ENCODE measurements at places on chromosomes 6 and 20. TPM values are rescaled to one million over a fixed set of nuclear protein-coding genes. Genes with fewer than 3 reads are reported as not detected.
A peak's percentile ranks its signal among the peaks of the same experiment; 100 is the strongest.

GRCh38 chr6:30719356-30719755, 796 bp upstream of the TUBB start:
- no peak for DNase-seq

- no peak for DNase-seq
Measured at GRCh38 chr6:153525998-153526397, 394.9 kb upstream of the RGS17 start.

GRCh38 chr6:141946502-141946901, 186.2 kb upstream of the GJE1 start:
- no peak for DNase-seq

- DNase-seq, result no peak
Measured at GRCh38 chr6:131883016-131883415, 68.2 kb downstream of the CCN2 start.

- DNase-seq, result peak; percentile 70
Measured at GRCh38 chr6:31083742-31084354, 28.5 kb downstream of the C6orf15 start.

DNA sequence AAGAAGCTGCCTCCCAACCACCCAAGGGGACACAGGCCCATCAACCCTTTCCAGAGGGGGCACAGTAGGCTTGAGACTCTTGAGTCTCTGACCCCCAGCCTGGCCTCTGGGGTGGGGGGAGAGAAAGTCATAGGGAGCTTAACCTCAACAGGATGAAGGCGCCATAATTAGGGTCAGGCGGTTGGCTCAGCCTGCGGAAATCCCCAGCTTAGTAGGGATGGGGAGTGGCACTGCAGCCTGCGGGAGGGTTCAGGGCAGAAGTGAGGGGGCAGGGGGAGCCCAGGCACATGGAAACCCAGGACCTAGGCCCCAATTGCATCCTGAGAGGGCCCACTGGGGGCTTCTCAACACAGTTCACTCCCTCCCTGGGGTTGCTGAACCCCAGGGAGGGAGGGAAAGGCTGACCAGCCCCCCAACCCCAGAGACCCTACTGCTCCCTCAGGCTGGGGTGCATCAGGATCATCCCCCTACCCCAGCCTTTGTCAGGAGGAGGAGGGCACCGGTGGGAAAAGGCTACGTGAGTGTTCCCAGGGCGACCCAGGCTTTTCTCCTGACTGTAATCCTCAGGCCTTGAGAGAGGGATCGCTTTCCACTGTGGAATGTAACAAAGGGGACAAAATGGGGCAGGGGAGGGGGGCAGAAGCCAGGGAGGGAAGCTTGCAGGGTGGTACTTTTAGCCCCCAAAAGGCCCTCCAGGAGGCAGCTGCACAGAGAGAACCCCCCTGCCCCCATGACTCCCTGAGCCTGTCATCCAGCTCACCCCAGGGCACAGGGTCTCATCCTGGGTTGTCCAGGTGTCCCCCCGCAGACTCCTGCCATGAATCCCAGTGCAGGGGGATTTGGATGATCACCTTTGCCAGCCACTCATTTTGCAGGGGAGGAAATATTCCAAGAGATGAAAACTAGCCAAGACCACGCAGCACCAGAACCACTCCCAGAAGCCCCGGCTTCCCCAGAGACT, 46.4 kb downstream of the MRPL14 start:
- no peak for DNase-seq

DNA sequence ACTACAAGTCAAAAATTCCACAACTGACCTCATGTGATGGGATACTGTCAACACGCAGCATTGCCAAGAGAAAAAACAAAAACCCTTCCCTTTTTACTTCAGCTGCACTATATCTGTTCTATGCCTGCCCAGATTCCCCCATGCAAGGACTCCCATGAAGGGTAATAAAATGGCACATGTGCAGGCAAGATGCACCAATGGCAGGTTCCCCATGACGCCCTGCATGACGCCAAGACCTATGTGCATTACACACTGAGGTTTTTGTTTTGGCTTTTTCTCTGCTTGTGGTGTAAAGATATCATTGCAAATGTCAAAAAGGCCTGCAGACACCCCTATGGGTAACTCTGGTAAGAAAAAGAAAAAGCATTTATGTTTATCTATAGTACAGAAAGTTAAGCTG, 403.4 kb downstream of the HDGFL1 start:
- no peak for DNase-seq

DNA sequence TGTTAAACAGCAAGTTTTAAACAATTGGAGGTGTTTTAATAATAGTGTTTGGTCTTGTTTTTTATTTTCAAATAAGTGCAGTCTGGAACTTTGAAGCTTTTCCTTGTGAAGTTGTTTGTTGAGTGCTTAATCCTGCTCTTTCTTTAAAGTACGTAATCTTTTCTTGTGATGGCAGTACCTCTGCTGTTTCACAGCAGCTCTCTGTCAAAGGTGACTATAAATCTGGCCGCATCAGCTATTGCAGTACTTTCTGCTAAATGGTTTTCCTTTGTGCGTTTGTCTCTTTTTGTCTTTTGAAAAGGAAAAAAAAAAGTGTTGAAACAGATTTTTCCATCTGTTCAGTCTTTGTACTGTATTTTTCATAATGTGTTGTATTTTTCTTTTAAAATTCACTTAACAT, 12.7 kb downstream of the STXBP5 start:
- no peak for DNase-seq

DNA sequence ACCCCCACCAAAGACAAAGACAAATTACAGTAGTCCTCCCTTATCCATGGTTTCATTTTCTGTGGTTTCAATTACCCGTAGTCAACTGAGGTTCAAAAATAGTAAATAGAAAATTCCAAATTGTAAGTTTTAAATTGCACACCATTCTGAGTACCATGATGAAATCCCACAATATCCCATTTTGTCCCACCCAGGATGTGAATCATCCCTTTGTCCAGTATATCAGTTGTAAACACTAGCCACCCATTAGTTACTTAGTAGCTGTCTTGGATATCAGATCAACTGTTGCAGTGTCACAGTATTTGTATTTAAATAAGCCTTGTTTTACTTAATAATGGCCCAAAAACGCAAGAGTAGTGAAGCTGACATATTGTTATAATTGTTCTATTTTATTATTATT, 364.0 kb upstream of the ARID1B start:
- DNase-seq, result no peak

GRCh38 chr6:167125410-167125809, 2.5 kb downstream of the CCR6 start:
- no peak for DNase-seq

GRCh38 chr6:52910091-52910490, 593 bp upstream of the GSTA3 start:
- no peak for DNase-seq

DNA sequence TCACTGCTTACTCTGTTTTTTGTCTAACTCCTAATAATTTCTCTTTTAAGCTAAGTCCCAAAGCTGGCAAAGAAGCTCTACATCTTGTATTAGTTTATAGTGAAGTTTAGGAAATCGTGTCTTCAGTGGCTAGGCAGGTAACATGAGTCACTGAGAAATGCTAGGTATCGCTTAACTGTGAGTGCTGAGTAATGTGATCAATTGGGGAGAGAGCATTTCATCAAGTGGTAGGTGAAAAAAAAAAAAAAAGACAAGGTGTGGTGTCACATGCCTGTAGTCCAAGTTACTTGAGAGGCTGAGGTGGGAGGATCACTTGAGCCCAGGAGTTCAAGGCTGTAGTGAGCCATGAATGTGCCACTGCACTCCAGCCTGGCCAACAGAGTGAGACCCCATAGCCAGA, 125.3 kb downstream of the FAM83B start:
- DNase-seq, result no peak

DNA sequence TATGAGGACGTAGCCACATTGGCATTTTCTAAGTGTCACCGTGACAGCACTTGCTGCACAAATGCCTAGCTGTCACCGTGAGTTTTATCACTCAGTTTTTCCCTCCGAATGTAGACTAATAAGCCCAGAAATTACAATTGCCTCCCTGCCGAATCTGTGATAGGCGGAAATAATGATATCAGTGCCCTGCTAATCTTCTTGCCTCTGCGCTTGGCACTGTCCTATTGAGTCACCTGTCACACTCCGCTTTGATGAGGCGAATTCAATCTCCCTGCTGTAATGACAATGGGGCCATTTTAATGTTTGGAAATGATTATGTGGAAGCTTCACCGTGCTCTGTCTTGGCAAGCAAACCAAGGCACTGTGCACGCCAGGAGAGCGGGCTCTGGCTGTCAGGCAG, 112.8 kb downstream of the LINC00237 start:
- no peak for DNase-seq

- peak; percentile 20 for DNase-seq
Measured at GRCh38 chr6:26273673-26274588, 91.1 kb upstream of the BTN3A2 start.

DNA sequence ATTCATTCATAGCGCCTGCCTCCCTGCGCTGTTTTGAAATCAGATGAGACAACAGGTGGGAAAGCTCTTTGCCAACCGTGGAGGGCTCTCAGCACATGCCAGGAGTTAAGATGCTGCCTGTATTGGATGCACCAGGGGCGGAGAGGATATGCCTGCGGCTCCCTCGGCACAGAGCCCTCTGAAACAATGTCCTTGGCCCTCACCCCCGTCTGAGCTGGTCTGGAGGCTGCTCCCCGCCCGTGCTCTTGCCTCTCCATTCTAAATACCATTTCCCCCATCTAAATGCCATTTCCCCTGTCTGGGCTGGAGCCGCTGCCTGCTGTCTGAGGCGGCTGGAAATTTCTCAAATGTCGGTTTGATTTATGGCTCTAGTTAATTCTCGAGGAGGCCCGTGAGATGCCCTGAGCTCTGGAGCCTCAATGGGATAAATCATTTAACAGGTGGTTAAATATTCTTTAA, 50.8 kb upstream of the MLN start:
- no peak for DNase-seq

DNA sequence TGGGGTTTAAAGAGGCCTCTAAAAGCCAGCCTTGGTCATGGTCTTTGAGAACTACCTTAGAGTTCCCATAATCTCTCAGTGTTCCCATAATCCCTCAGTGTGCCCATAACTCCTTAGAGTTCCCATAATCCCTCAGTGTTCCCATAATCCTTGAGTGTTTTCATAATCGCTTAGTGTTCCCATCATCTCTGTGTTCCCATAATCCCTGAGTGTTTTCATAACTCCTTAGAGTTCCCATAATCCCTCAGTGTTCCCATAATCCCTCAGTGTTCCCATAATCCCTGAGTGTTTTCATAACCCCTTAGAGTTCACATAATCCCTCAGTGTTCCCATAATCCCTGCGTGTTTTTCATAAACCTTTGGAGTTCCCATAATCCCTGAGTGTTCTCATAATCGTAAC, 199.2 kb downstream of the QKI start:
- DNase-seq, result no peak

- DNase-seq, result no peak
Measured at GRCh38 chr6:158847786-158848185, 28.6 kb upstream of the EZR start.

- DNase-seq, result no peak
Measured at GRCh38 chr6:10278746-10279145, 136.1 kb downstream of the TFAP2A start.

- no peak for DNase-seq
Measured at GRCh38 chr6:45472382-45472781, 94.6 kb upstream of the SUPT3H start.

DNA sequence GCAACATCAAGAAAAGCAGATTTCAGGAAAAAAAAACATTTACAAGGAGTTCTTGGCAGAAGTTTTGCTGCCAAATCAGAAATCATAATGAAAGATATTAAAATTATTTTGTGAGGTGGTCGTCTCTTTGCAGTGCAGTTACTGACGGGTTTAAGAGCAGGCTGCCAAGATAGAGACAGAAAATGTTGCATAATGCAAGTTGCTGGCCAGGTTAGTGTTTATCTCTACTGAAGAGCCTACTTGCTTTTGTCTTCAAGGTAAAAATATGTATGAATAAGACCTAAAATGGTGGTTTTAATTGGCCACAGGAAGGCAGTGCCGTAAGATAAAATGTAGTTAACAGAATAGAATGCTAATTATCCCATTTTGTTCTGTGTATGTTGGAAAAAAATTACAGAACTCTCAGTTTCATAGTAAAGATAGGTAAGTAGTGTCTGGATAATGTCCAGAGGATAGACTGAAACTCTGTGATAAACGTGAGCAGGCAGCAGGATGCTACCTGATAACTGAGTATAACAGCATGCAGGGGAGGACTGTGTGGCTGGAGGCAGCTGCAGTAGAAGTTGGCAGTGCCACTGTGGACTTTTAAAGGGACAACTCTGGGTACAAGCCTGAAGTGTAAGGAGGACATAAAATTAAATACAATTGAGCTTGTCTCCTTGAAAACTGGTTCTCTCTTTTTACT, 13.9 kb downstream of the FOXO3 start:
- DNase-seq, result no peak

- no peak for DNase-seq
Measured at GRCh38 chr6:55198715-55199114, 24.4 kb downstream of the HCRTR2 start.

DNA sequence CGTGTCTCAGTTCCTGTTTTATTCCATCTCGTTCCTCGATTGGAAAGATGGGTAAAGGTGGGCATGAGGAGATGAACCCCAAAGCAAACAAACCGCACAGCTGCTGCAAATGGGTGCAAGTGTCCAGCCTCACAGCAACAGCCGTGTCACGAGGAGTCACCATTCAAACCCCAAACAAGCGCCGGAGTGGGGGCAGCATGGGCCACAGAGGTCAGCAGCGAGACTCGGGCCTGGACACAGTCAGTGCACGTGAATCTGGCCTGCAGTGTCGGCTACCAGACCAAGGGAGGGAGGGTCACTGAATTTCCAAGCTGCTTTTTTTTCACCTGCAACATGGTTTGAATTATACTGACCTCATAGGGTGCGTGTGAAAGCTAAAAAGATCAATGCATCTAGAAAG, 63.5 kb downstream of the EZR start:
- no peak for DNase-seq

GRCh38 chr20:62688855-62689460, 19.7 kb upstream of the NTSR1 start:
- no peak for DNase-seq

DNA sequence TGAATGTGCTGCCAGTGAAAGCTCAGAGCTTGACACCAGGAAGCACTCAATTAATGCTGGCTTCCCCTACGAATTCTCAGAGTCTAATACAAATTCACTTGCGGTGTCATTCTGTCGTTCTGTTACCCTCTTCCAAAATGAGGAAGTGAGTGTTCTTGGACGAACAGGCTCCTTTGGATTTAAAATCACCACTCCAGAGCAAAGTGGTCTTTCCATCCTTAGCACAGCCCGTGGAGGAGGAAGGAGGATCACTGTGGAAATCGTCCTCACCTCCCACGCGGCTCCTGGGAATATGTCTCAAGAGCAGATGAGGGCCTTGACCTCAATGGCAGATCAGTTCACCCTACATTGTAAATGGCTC, 41.7 kb downstream of the RIOK1 start:
- no peak for DNase-seq

GRCh38 chr6:52361945-52362442, at the start of gene PAQR8:
PAQR8 (plus strand) TSS chr6:52362151; CDS start chr6:52403214, 41,063 bp downstream.
- DNase-seq, result peak; percentile 88

Gene SMLR1
- 24.8 TPM for total RNA-seq

Gene ERVFRD-1
- not detected for total RNA-seq

Gene NELFE
- total RNA-seq, result 48.9 TPM

Gene IYD
- 41.6 TPM for total RNA-seq

Gene PBOV1
- total RNA-seq, result not detected

Gene KHDRBS2
- 0.47 TPM for total RNA-seq

Gene HSPA1A
- total RNA-seq, result 38.1 TPM

Gene SLC17A9
- total RNA-seq, result 5.5 TPM

Gene CYP21A2
- total RNA-seq, result not detected

Gene DPPA5
- not detected for total RNA-seq

Measured in Peyer's patch (tissue), 4 donors.